ENCODE measurements at places on chromosomes 12 and 14. TPM values are rescaled to one million over a fixed set of nuclear protein-coding genes. Genes with fewer than 3 reads are reported as not detected.

DNA sequence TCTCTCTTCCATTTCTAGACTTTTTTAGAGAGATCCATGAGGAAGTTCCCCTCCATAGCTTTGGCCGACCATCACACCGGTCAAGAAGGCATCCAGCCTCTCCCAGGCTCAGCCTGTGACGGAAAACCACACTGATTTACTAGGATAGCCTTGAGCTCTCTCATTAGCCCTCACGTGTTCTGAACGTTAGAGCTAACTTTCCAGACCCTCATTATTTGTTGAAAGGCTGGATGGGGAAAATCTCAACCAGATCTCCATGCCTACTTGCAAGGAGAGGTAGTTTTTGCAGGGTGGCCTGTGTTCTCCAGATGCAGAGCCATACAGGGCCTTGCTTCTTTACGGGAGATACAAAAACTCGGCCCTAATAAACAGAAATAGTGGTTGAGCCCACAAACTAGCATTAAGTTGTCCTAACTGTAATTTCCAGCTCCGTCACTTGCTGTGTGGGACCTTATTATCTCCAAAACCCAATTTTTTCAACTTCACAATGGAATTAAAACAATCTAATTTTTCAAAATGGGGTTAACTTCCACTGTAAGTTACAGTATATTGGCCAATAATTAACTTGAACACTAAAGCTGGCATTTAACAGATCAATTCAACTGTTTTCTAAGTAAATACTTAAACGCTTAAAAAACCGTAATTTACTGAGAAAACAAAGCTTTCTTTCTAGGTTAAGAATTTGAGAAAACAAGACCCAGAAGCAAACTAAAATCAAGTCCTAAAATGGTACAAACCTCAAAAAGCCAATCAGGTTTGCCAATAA lies 65.3 kb downstream of the KLHL28 start:
- H3K4me1 ChIP-seq: peaks cover 5% of the 10 kb centered on the region
- H3K27me3 ChIP-seq: no peaks in the 10 kb centered on the region
- no peak overlapping the region for H3K4me3 ChIP-seq
- H3K36me3 ChIP-seq: no peaks in the 10 kb centered on the region

The CKB gene
- 208 TPM for total RNA-seq

DNA sequence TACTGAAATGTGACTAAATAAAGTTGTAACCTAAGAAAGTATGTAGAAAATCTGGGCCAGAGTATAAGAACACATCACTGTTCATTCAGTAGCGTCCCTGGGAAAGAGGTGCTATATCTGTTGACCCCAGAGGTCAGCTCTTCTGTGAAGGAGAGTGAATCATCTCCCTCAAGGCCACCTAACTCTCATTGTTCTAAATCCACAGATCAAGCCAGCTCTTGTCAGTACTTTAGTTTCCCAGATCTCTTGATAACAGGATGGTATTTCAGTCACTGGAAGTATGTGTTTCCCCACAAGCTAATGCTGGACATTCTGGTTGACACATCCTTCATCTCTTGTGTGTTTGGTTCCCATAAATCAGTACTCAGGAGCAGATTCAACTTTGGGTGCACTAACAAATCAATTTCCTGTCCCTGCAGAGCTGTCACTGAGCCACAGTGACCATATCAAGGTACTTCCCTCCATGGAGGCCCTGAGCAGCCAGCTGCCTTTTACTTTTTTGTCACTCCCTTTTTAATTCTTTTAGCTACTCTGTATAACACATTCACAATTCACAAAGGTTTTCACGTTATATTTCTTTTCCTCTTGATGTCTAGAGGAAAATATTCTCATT lies 7.8 kb downstream of the KRT1 start:
- no peak for DNase-seq
- H3K4me3 ChIP-seq: no peak overlapping the region
- no peaks in the 10 kb centered on the region for H3K4me1 ChIP-seq
- no peak overlapping the region for H3K27ac ChIP-seq
- H3K36me3 ChIP-seq: no peaks in the 10 kb centered on the region

GRCh38 chr14:93304771-93305170 lies 28.1 kb downstream of the BTBD7 start:
- no peaks in the 10 kb centered on the region for H3K36me3 ChIP-seq
- H3K4me1 ChIP-seq: peaks cover 51% of the 10 kb centered on the region
- H3K27me3 ChIP-seq: no peaks in the 10 kb centered on the region
- H3K27ac ChIP-seq: no peak overlapping the region

- H3K27ac ChIP-seq: no peak overlapping the region
- peaks cover 10% of the 10 kb centered on the region for H3K27me3 ChIP-seq
- no peak overlapping the region for H3K4me3 ChIP-seq
- no peak for DNase-seq
Measured at GRCh38 chr14:56555921-56556570, 23.6 kb upstream of the TMEM260 start.

GRCh38 chr14:80714474-80714873 lies 227.1 kb downstream of the CEP128 start:
- H3K36me3 ChIP-seq: no peaks in the 10 kb centered on the region
- no peaks in the 10 kb centered on the region for H3K27me3 ChIP-seq
- H3K4me1 ChIP-seq: no peaks in the 10 kb centered on the region

All from adrenal gland (tissue), 19 donors.